Osteoblast (primary cell): ENCODE measurements at places on chromosomes 3 and 15. TPM values are rescaled to one million over a fixed set of nuclear protein-coding genes. Genes with fewer than 3 reads are reported as not detected.

The IQCF2 gene
- total RNA-seq: not detected in 2 replicates

The RAP2B gene
- 20.3 and 22.4 TPM in 2 replicates for total RNA-seq

- no peak for DNase-seq
Observed at GRCh38 chr3:84601303-84601702, 357.5 kb upstream of the CADM2 start.

GRCh38 chr15:48415036-48415886, 84.0 kb downstream of the DUT start:
- no peak for DNase-seq
